NCI-H187 treated with DMSO at 0.1 percent for 48 hours (cell line): ENCODE measurements at places on chromosomes 5 and 9.

- DNase-seq, result no peak
These were observed 4.6 kb upstream of the CERCAM start for GRCh38 chr9:128416014-128416413.

GRCh38 chr9:7146582-7146981 lies 388.8 kb downstream of the KDM4C start:
- DNase-seq, result no peak

GRCh38 chr5:73922224-73922623 lies 296.2 kb downstream of the ARHGEF28 start:
- DNase-seq, result no peak

GRCh38 chr9:113559834-113560800 lies 96.6 kb downstream of the RGS3 start:
- no peak for DNase-seq

DNA sequence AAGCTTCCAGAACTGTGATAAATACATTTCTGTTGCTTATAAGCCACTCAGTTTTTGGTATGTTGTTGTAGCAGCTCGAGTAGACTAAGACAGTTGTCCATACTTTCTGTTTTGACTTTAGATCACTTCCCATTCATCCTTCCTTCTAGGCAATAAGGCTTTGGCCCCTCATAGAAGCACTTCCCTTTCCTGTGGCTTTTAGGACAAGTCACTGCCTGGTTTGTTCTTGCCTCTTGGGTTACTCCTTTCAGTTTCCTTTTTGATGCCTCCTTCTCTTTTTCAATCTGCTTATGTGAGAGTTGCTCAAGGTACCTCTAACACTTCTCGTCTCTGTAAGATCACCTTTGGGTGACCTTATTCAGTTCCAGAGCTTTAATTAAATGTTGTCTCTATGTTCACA lies 72.4 kb upstream of the NTRK2 start:
- DNase-seq, result no peak

DNA sequence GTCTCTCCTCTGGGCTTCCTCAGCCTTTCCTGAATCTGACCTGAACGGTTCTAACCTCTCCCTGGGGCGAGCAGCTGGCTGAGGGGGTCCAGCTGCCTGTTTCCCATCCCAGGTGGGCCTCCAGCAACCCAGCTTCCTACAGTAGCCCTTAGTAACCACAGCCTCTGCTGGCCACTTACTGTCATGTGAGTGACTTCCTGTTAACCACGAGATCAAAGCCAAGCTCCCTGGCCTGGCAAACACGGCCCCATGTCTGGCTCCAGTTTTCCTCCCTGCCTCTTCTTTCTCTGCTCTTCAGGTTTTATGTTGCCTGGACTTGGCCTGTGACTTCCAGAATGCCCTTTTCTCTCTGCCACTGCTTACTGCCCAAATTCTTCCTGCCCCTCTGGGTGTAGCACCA lies 47.2 kb upstream of the DAB2IP start:
- DNase-seq, result no peak

DNA sequence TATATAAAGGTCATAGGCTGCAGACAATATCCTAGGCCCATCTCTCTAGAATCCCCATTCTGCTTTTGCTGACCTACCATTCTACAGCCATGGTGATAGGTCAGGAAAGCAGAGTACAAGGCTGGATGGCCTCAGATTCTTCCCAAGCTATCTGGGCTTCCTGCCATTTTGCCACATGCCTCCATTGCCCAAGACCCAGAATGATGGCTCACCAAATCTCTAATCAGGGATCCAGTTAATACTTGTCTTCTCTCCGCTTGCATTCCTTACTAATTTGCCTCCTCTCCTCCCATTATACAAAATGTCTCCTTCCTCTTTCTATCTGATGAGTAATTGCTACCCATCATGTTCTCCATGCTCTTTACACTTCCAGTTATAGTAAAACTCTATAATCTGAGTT lies 22.7 kb upstream of the NDUFS4 start:
- DNase-seq, result no peak

DNA sequence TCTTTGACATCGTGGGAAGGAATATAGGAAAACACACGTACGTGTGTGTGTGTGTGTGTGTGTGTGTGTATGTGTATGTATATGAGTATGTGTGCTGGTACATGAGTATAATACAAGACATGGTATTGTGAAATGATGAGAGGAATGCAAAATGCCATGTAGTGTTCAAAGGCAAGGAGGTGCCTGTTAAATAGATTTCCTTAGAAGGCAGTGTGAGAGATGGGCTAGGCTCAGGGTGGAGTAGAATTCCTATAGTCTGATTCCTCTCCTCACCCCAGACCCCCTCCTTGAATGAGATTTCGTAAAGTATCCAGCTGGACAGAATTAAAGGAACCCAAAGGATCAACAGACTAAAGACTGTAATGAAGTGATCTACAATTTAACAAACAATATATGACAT lies 11.1 kb downstream of the GPR21 start:
- no peak for DNase-seq

DNA sequence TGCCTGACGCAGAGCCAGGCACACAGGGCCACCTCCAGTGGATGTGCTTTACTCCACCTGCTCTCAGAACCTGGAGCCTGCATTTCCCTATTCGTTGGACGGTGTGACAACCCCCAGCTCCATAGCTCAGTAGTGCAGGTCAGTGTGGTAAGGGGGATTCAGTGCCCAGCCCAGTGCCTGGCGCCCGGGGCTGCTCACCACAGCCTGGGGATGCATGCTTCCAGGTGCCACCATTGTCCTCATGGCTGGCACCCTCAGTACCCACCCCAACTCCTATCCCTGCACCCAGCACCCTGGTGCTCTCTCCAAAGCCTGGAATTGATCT lies 32.8 kb upstream of the ADAMTS2 start:
- no peak for DNase-seq

GRCh38 chr5:95384485-95385213 lies 6.5 kb upstream of the FAM81B start:
- DNase-seq, result no peak

DNA sequence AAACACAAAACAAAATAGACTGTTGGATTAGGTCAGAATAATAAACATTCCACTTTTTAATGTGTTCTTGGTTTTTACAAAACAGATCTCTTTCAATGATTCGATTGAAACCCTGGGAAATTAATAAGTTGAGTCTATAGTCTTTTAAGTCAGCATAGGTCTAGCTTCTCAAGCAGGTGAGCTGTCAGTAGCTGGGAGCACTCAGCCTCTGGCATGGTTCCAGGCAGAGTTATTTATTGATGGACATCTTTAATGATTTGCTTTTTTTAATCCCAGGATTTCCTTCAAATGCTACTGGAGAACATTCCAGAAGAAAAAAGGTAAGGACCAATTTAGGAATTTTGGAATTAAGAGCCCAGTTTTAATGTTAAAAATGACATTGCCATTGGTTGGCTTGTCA lies 241.0 kb downstream of the AOPEP start:
- DNase-seq, result no peak

GRCh38 chr5:159678657-159679392 lies 237.5 kb upstream of the ADRA1B start:
- DNase-seq, result no peak

- no peak for DNase-seq
These were observed 168.5 kb downstream of the AUH start for GRCh38 chr9:91193087-91193657.

GRCh38 chr9:73151653-73152542 lies at the start of gene ANXA1:
ANXA1 (plus strand) TSS chr9:73151865; CDS start chr9:73158536, 6,671 bp downstream.
- no peak for DNase-seq

DNA sequence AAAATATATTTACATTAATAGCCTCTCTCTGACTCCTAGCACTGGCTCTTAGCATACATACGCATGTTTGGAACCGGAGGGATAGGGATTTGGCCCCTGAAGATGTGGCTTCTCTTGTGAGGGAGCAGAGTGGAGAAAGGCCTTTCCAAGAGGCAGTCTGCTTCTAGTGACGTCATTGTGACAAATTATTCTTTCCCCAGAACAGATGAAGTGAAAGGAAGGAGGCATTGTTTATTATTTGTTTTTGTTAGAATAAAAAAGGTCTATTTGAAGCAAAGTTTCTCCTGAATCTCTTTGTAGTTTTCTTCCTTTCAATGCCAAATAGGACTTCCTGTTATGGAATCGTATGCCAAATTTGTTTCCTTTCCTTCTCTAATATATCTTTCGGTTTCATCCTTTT lies 361.6 kb downstream of the ICE1 start:
- DNase-seq, result no peak

DNA sequence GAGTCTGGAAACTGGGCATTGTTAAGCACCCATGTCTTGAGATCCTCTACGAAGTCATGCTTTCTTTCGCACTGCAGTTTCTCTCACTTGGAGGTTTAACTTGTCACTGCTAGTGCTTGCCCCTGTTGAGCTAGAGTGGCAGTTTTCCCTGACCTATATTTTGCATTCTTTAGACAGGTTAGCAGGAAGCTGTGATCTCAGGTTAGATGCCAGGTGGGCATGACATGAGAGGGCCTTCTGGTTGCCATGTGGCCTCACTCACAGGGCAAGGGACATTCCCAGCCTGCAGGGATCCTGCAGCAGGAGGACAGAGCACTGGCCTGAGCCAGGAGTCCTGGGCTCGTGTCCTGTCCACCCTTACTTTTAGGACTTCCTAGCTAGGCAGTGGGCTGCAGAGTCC lies 28.6 kb downstream of the SLC36A1 start:
- no peak for DNase-seq

DNA sequence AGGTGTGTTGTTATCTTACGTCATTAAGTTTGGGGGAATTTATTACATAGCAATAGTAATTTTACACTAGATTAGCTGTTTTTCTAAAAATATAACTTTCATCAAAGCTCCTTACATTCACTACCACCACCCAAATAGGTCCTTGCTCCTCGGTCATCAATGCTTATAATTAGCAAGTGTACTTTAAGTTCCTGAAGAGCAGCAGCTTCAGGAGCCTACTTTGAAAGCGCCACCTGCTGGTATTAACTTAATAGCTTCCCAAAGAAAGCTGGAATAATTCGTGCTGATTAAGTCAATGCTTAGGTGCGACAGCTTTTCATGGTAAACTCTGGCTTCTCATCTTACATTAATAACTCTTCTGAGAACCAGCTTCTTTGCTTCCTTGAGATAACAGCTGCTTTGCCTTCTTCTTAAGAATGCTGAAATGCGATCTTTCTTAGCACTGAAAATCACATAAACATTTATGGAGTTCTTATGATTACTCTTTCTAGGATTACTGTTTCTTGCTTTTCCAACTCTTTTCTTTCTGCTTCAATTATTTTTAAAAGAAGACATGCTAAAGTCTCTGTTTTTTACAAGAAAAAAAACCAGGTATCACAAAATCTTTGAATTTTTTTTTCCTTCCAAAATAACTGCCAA lies 10.0 kb upstream of the C5 start:
- no peak for DNase-seq

DNA sequence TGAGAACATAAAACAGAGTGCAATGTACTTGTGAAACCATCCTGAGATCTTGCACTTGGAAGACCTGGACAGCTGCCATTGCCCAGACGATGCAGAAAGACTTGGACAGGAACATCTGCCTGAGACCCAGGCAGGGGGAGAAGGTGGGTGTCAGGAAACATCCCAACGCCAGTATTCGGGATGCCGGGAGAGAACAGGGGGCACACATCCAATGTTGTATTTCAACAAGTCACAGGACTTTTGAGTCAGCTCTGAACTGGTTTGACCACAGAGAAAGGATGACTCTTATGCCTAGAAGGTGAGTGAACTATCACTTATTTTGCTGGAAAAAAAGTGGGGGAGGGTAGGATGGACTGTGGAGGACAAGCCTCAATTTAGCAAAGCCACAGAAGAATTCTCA lies 124.6 kb downstream of the ROR2 start:
- no peak for DNase-seq

GRCh38 chr5:137995749-137996128 lies 37.1 kb downstream of the FAM13B start:
- no peak for DNase-seq

DNA sequence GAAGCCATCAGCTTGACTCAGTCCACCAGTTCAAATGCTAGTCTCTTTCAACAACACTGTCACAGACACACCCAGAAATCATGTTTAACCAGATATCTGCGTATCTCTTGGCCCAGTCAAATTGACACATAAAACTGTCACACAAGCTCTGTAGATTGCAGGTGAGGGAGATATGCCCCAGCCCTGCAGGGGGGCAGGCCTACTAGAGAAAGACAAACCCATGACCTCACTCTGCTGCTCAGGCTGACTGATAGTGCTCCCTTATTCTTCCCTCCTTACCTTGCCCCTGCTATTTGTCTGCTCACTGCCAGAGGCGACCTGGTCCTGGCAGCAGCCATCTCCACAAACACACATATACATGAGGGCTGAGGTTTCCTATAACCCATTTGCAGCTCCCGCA lies 351.3 kb downstream of the DRD1 start:
- no peak for DNase-seq

- DNase-seq, result no peak
These were observed 190.9 kb upstream of the PANK3 start for GRCh38 chr5:168770036-168770498.

DNA sequence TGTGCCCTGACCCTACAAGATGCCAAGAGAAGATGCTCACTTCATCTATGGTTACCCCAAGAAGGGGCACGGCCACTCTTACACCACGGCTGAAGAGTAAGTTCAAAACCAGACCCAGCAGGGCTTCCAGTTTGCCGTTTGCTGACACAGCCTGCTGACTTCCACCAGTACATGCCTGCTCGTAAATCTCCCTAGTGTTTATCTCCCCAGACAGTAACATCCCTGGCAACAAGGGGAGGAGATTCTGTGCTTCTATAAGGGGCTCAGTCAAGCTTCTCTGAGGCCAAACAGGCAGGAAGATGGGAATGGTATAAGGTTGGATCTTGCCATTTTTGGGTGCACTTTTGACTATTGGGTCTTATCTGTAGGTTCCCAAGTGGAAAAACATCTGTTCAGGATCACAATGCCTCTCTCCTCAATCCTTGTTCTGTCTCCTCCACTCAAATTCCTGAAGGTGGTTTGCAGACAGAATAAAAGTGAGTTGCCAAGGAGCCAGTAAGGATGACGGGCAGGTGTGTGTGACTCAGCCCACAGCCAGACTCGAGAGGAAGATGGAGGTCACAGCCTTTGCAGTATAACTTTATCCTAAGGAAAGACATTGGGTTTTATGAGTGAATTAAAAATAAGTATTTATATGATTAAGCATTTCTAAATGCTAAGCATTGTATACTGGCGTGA lies 1.9 kb downstream of the MLANA start:
- DNase-seq, result no peak
